ENCODE measurements at places on chromosomes 16 and 17. TPM values are rescaled to one million over a fixed set of nuclear protein-coding genes. Genes with fewer than 3 reads are reported as not detected.

Gene ZMYND15
- total RNA-seq, result 13.3 TPM

Gene RAC3
- total RNA-seq, result 2.8 TPM

Gene ABCC12
- total RNA-seq, result not detected

Gene CDRT15
- not detected for total RNA-seq

Gene ARL4D
- total RNA-seq, result 12.9 TPM

Gene ABCA9
- total RNA-seq, result 14.6 TPM

DNA sequence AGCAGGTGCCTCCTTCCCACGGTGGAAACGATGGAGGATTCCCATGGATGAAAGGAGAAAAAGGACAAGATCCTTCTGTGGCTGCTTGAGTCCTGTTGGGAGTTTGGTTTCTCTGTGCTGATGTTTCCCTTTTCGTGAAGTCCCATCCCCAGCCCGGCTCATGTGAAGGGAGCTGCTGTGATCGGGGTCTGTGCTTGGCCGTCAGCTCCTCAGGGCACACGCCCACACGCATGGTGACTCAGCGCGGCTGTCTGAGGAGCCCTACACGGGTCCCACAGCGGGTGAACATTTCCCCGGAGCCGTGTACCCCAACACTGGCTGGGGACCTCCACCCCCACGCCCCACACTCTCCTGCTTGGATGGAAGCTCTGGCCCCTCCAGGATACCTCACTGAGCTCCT is 44.5 kb upstream of the SSTR5 start:
- no peak for DNase-seq

- no peak for DNase-seq
Measured at GRCh38 chr17:9520649-9521048, 55.0 kb downstream of the STX8 start.

DNA sequence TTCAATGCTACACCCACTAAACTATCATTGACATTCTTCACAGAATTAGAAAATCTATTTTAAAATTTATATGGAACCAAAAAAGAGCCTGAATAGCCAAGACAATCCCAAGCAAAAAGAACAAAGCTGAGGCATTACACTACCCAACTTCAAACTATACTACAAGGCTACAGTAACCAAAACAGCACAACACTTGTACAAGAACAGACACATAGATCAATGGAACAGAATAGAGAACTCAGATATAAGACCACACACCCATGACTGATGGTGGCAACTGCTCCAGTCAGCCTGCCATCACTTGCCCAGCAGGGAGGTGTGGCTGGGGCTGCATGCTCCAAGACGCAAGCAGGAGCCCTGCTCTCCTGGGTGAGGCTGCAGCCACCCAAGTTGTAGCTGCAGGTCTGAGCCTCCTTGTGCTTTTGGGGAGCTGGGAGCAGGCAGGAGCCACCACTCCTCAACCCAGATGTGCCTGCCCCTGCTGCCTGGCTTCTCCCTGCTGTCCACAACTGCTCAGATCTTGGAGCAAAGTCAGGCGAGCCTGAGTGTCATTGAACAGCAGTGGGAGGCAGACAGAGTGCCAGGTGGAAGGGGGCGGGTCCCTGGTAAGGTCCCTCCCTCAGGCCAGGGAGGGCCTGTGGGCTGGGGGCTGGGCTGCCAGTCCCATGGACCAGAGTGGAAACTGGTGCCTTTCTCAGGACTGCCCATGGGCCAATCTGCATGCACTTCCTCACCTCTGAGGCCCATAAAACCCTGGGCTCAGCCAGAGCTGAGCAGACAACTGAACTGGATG is 24.7 kb downstream of the SSH2 start:
- no peak for DNase-seq

GRCh38 chr16:57179215-57179828 is 6.5 kb downstream of the PSME3IP1 start:
- no peak for DNase-seq

- no peak for DNase-seq
Measured at GRCh38 chr16:70804153-70804733, 3.3 kb upstream of the VAC14 start.

GRCh38 chr16:83900571-83900970 is 1.7 kb downstream of the MLYCD start:
- no peak for DNase-seq

DNA sequence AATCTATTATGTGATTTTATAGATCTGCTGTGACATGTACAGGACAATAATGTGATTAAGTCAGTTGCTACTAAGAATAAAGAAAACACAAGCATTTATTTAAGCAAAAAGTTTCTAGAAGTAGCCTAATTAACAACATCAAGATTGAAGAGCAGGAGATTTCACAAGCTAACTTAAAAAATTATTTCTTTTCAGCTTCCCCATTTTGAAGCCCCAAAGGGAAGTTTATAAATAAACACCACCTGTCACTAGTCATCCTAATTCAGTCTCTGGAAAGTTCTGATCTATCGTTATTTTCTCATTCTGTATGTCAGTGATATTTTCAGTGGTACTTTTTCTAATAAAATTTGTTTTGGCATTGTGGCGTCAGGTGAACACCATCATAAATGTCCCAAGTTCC is 8.3 kb downstream of the CAPNS2 start:
- no peak for DNase-seq

DNA sequence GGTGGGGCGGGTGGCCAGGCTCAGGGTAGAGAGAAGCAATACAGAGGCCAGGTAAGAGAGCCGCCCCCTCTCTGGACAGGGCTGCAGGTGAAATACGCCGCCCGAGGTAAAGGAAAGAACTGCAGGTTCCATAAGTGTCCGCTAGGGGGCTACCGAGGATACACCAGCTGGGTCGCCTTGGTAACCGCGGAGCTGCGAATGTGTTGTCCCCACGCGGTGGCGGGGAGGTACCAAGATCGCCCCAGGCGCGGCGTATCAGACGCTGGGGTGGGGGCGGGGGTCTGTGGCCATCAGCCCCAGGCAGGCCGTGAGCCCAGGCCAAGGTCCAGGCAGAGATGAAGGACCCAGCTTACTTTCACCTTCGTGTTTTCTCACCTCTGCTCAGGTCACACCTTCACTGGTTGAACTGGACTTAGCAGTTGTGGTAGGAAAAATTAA is 18.4 kb upstream of the ZFP90 start:
- peak; percentile 95 for DNase-seq

- no peak for DNase-seq
Measured at GRCh38 chr16:86083382-86084002, 184.5 kb downstream of the IRF8 start.

- DNase-seq, result peak; percentile 1
Measured at GRCh38 chr17:45361451-45361850, 44.6 kb upstream of the MAP3K14 start.

DNA sequence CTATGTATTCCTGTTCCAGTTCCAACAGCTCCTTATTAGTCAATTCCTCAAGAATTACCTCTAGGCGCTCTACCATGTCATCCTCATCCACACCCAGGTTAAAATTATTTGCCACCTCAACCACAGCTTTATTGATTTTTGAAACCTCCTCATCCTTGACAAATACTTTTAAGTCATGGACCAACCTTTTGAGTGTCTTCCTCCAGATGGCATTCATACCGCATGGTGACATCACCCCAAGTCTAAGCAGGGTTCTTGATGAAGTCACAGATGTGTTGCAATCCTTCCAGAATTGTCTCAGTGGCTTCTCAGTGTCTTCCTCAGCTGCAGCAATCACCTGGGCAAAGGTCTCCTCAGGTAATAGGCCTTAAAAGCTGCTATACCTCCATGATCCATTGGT is 40.1 kb downstream of the BCL7C start:
- DNase-seq, result no peak

- DNase-seq, result no peak
Measured at GRCh38 chr16:10504404-10504885, 76.0 kb downstream of the EMP2 start.

- no peak for DNase-seq
Measured at GRCh38 chr16:59260892-59261291, 526.8 kb upstream of the GOT2 start.

DNA sequence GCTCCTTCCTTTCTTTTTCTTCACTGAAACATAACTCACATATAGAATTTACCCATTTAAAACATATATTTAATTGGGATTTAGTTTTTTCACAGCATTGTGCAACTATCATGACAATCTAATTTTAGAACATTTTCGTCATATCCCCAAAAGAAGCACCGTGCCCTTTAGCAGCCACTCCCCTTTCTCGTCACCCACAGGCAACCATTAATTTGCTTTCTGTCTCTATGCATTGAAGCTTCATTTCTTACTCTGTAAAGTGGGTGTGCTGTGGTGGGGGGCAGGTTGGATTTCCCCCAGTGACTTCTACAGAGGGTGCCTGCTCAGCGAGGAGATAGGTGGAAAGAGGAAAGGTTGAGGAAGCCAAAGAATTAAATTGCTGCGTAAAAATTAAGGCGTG is 35.8 kb downstream of the MRC2 start:
- peak; percentile 19 for DNase-seq

GRCh38 chr16:30051518-30051917 is 14.0 kb upstream of the ALDOA start:
- DNase-seq, result no peak

DNA sequence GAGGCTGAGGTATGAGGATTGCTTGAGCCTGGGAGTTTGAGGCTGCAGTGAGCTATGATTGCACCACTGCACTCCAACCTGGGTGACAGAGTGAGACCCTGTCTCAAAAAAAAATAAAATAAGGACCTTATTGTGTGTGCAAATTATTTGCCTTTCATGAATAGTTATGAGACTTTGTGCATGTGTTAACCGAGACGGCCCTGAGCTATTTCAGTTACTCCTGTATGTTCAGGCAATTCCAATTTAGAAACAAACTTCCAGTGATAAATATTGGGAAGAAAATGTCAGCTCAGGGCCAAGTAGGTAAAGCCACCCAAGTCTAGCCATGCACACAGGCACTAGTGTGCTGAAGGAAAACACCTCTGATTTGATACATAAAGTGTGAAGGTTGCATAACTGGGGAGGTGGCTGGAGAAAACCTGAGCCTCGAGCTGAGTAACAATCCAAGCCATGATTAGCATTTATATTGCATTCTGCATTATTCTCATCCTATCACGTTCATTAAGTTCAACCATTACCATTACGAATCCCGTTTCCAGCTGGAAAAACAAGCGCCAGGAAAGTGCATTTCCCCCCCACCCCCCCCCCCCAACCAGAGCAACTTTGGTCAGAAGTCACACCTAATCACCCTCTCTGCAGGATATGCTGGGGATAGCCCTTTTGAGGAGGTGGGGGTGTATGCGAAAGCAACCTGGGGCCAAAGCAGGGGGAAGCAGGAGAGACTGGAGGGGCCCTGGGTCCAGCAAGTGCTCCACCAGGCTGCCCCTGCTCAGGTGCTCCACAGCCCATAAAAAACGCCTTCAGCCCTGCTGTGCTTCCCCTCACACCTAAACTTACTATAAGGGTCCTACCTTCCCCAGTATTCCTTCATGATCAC is 18.6 kb upstream of the ENDOV start:
- no peak for DNase-seq

- no peak for DNase-seq
Measured at GRCh38 chr17:50920891-50921586, 54.9 kb upstream of the TOB1 start.

GRCh38 chr16:81567987-81568748 is 123.6 kb downstream of the CMIP start:
- no peak for DNase-seq

DNA sequence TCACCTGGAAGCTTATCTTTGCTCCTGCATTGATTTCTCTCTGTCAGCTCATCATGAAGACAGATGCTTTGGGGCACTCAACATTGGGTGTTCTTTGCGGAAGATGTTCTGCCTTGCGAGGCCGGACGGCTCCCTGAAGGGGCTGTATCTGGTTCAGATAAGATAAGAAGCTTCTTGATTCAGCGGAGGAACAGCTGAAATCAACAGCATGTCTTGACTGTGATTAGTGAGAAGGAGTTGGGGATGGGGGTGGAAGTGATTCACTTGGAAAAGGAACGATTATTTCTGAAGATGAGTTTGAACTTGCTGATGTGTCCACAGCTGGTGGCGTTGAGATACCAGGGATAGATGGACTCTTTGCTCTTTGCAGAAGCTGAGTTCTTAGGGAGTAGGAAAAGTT is 126.9 kb upstream of the WSCD1 start:
- DNase-seq, result no peak

- no peak for DNase-seq
Measured at GRCh38 chr17:60423865-60424264, 1.6 kb downstream of the CHCT1 start.

DNA sequence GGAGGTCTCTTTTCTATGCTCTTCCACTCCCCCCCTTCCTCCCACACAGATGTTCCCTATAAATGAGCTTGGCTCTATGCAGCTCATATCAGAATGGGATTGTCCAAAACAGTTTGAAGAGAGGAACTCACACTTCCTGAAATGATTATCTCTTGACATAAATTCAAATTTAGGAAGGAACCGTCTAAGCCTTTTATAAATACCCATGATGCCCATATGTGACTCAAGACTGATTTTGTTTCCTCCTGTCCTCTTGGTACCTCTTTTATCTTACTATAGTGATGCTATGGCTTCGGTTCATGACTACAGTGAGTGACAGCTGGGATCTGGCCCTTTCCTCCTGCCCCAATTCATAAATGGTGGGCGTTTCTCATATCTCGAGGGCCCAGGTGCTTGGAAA is 16.6 kb upstream of the TERF2 start:
- DNase-seq, result no peak

DNA sequence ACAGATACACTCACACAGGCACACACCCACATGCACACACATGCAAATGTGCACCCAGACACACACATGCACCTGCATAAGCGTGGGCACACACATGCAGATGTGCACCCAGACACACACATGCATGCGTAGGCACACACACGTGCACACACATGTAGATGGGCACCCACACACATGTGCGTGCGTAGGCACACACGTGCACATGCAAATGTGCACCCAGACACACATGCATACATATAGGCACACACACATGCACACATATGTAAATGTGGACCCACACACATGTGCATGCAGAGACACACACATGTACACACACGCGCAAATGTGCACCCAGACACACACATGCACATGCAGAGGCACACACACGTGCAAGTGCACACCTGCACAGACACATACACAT is 60.3 kb downstream of the MRM1 start:
- DNase-seq, result no peak

DNA sequence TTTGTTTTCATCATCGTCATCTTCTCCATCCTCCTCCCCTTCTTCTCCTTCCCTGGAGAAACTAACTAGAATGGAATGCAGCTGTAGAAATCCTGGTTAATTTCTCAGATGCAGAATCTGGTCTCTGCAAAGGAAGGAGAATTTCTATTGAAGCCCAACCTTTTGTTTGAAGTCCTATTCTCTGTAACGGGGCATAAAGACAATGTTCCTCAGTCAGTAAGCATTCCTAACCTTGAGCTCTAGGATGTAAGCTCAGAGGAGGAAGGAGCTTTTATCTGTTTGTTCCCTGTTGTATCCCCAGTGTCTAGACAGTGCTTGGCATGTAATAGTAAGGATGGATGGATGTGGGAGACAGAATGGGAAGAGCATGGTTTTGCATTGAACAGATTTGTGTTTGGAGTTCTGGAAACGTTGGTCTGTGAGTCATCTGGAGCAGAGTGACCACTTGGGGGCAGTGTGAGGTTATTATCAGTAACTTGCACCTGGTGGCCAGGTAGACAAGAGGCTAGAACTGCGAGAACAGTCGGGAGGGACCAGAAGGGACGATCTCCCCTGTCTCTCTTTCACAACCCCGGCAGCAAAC is 363.7 kb downstream of the SNX29 start:
- DNase-seq, result no peak

GRCh38 chr16:85699628-85700027 is 10.9 kb upstream of the GINS2 start:
- no peak for DNase-seq

- DNase-seq, result peak; percentile 67
Measured at GRCh38 chr16:73572135-73572828, 524.4 kb upstream of the ZFHX3 start.

Data from lower lobe of right lung (tissue), 2 donors.